ENCODE measurements at places on chromosomes 7 and 10. TPM values are rescaled to one million over a fixed set of nuclear protein-coding genes. Genes with fewer than 3 reads are reported as not detected.

GRCh38 chr7:132393789-132394261, 182.4 kb downstream of the PLXNA4 start:
- peak; percentile 65 for DNase-seq
- H3K4me1 ChIP-seq: peaks cover 5% of the 10 kb centered on the region
- H3K4me3 ChIP-seq: no peak overlapping the region

RTKN2 gene
- total RNA-seq: 12.0 TPM

ANKRD30A gene
- total RNA-seq: not detected

PDK4 gene
- total RNA-seq: 12.0 TPM

DNA sequence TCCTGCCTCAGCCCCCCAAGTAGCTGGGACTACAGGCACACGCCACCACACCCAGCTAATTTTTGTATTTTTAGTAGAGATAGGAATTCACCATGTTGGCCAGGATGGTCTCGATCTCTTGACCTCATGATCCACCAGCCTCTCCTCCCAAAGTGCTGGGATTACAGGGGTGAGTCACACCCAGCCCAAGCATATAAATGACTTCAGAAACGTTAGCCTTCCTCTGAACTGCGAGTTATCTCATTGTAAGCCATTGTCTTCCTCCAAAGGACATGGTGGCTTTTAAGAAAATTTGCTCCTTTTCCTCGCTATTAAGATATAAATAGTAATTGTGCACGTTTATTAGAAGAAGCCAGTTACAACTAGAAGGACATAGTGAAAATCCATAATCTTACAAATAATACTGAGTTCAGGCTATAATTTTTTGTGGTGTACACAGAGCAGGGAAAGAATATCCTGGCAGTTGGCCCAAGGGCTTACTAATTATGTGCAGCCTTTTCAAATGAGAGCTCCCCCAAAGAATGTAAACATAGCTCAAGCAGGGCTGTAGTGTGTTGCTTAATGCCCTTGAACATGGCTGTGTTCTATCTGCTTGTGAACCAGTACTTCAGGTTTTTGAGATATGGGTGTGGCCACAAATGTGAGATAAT, 495.8 kb downstream of the PARD3 start:
- no peak overlapping the region for H3K27ac ChIP-seq
- no peaks in the 10 kb centered on the region for H3K36me3 ChIP-seq
- H3K4me3 ChIP-seq: no peak overlapping the region

PAX4 gene
- not detected for total RNA-seq

- H3K4me3 ChIP-seq: no peak overlapping the region
- no peaks in the 10 kb centered on the region for H3K4me1 ChIP-seq
- no peaks in the 10 kb centered on the region for H3K27me3 ChIP-seq
- H3K27ac ChIP-seq: no peak overlapping the region
These were observed 59.4 kb upstream of the COL13A1 start for GRCh38 chr10:69742356-69742695.

DNA sequence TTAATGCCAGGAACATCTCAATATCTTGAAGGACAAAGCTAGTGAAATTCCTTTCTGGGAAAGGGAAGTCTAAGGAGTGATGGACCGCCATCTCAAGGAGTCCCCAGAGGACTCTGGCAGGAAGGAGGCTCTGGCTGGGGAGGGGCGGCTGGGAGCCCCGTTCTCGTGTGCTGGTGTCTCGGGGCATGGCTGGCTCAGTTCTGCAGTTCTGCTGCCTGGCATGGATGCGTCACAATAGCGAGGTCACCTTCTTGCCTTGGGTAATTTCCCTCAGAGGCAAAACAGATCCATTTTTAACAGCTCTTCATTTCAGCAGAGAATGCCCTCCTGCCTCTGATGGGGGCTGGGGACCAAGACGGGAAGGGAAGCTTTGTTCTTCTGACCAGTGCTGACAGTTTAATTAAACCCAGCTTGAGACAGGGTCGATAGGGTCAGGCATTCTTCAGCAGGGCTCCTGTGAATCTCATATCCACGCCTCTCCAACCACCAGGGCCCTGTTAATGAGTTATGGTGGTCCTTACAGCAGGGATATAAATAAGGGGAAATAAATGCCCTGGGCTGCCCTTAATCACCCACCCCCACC, 35.7 kb downstream of the SLIT1 start:
- H3K27ac ChIP-seq: no peak overlapping the region
- no peaks in the 10 kb centered on the region for H3K36me3 ChIP-seq
- no peaks in the 10 kb centered on the region for H3K4me1 ChIP-seq
- no peaks in the 10 kb centered on the region for H3K27me3 ChIP-seq
- DNase-seq: no peak

MPLKIP gene
- total RNA-seq: 8.7 TPM

GRCh38 chr7:144454-144826, 47.9 kb upstream of the FAM20C start:
- no peak overlapping the region for H3K27ac ChIP-seq
- no peaks in the 10 kb centered on the region for H3K27me3 ChIP-seq
- H3K4me1 ChIP-seq: no peaks in the 10 kb centered on the region
- H3K4me3 ChIP-seq: no peak overlapping the region
